ENCODE measurements at places on chromosomes 13 and 19. TPM values are rescaled to one million over a fixed set of nuclear protein-coding genes. Genes with fewer than 3 reads are reported as not detected.

ZNF468 gene
- total RNA-seq = 18.3 TPM

ITGBL1 gene
- 11.6 TPM for total RNA-seq

TTYH1 gene
- total RNA-seq = not detected

GRCh38 chr13:43383498-43384165 is 360.2 kb downstream of the DNAJC15 start:
- no peak for DNase-seq

DNA sequence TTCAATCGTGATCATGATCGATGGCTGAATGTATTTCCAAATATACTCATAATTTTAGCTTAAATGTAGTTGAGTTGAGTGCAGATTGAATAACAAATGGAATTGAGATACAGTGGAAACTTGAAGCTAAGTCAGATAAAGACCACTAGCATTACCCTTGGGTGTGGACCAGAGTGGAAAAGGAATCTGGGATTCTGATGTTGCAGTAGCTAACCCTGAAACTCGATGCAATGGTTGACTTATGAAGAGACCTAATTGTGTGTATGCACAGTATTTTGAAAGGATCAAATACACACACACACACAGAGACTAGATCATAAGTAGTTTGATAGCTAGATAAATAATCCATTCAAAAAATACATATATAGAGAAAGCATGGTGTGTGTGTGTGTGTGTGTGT is 135.8 kb downstream of the RXFP2 start:
- DNase-seq = no peak

DNA sequence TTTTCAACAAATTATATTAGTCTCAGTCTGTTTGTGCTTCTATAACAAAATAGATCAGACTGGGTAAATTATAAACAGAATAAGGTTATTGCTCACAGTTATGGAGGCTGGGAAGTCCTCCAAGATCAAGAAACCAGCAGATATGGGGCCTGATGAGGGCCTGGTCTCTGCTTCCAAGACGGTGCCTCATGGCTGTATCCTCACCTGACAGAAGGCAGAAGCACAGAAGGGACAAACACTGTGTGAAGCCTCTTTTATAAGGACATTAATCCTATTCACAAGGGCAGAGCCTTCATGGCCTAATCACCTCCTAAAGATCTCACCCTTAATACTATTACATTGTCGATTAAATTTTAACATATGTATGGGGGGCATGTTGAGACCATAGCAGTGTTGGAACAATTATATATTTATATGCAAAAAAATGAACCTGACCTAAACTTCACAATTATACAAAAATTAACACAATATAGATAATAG is 12.7 kb downstream of the F10 start:
- no peak for DNase-seq

DNA sequence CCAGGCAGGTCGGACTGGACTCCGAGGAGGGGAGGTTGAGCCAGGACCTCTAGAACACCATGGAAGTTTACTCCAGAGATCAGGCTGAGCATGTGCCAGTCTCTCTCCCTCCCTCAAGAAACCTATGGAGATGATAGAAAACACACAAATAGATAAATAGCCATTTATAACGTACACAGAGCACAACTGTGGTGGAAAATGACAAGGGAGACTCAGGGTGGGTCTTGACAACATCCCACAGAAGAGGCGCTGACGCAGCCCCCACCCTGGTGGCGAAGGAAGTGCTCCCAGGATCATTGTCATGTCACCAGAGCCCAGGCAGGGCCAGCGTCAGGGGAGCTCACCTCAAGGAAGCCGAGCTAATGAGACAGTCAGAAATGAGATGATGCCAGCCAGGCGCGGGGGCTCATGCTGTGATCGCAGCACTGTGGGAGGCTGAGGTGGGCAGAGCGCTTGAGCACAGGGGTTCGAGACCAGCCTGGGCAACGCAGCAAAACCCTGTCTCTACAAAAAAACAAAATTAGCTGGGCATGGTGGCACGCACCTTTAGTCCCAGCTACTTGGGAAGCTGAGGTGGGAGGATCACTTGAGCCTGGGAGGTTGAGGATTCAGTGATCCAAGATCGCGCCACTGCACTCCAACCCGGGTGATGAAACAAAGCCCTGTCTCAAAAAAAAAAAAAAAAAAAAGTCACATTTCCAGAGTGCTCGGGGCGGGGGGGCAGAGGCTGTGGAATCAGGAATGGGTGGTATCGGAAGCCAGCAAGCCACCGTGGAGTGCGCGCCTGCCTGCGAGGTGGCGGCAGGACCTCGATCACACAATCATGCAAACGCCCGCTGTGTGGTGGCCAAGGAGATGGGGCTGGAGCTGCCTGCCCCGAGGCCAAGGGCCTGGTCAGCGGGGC is 178.4 kb downstream of the KDM4B start:
- no peak for DNase-seq

- no peak for DNase-seq
Measured at GRCh38 chr13:34364633-34365032, 546.7 kb downstream of the RFC3 start.
